CD4-positive, alpha-beta T cell treated with Interleukin-17A for 4 hours (primary cell): ENCODE measurements at places on chromosomes 7 and 10.

DNA sequence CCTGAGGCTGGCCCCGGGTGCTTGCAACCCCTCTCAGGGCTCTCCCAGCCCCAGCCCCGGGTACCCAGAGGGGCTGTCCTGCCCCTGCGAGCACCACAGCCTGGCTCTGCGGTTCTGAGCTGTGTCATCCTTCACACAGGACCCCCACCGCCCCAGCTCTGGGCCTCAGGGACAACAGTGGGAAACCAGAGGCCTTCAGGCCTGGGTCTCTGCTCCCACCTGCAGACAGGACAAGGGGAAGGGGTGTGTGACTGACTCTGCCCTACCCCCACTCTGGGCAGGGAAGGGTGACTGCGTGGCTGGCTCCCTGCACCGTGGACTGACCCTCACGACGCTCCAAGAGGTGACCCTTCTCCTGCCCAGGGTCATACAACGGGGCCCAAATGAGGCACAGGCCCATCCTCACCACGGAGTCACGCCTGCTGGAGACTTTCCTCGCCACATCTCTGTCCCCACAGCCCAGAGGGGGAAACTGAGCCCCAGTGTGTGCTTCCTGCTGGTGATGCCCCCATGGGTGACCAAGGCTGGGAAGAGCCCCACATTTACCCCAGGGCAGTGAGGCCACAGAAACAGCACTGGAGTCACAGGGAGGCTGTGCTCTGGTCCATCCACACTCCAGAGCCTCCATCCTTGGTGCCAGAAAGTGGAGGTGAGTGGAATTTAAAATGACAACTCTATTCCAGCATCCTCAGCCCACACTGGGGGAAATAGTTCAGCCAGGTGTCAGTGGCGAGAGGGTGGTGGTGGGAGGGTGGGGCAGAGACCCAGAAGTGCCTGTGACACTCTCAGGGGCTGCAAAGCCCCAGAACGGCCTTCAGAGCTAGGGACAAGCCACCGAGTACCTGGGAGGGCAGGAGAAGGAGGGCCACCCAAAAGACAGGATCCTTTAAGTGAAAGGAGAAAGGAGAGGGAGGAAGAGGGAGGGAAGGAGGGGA, 13.6 kb downstream of the CAMK2B start:
- no peak for DNase-seq

DNA sequence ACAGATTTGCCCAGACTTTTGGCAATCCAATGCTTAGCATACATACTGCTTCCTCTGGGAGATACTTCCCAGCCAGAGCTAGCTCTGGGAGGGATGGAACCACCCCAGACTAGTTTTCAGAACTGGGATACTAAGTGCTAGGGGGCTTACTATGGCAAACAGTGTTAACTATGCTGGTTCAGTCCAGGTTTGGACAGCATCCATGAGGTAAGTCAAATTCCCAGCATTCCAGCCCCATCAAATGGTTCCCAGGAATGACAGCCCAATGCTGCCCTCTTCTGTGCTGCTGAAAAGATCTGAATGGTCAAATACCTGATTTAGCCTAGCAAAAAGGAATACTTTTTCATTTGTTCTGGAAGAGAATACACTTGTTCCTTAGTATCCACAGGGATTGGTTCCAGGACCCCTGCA, 141.7 kb upstream of the CCDC6 start:
- no peak for DNase-seq

DNA sequence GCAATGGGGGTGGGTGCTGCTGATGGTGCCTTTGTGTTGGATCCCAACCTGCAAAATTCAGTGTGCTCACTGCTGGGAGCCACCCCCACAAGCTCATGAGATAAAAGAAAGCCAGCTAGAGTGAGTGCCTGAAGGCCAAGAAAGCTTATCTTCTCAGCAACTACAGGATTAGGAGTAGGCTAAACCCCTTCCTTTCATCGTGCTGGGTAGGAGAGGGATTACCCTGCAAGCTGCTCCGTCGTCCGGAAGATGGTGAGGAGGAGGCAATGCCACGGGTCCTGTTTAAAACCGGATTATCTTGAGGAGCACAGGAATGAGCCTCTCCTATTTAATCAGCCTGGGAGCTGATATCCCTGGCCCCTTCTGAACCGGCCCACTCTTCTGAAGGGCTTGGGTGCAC, 258.0 kb downstream of the GALNT17 start:
- DNase-seq = no peak

GRCh38 chr7:100676501-100677306, 3.2 kb downstream of the GNB2 start:
- DNase-seq = no peak

DNA sequence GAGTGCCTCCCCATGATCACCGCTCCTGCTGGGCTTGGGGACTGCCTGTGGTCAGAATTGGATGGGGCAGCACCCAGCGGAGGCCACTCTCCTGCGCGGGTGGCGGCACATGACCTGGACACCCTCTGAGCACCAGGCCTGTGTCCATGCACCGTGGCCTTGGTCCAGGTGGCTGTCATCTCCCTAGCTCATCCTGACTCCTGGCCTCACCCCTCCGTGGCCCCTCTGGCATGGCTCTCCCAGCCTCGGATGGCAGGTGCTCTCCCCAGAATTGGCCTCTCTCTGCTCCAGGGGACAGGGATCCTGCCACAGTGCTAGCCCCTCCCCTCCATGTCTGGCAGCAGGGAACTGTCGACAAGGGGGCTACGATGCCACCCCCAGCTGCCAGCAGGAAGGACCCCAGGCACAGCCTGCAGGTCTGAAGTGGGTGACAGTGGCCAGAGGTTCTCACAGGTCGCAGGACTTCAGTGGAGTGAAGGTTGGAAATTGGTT, 37.2 kb upstream of the BTBD16 start:
- no peak for DNase-seq
